ENCODE measurements at places on chromosomes 1 and 21. TPM values are rescaled to one million over a fixed set of nuclear protein-coding genes. Genes with fewer than 3 reads are reported as not detected.

DNA sequence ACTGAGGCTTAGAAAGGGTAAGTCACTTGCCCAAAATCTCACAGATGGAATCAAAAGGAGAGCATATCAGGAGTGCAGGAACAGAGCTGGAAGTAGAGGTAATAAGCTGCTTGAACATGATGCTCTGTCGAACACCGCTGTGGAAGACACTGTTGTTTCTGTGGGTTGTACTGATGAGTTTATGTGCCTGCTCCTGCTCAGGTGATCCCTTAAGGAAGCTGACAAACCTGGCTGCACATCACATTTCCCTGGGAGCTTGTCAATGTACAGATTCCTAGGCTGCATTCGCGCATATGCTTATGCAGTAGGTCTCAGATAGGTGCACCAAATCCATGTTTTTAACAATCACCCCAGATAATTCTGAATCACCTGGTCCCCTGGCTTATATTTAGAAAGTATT is 79.7 kb downstream of the ZNF326 start:
- no peak for DNase-seq

GRCh38 chr1:155976062-155976912 is 2.1 kb downstream of the ARHGEF2 start:
- peak; percentile 68 for DNase-seq

- DNase-seq, result no peak
Measured at GRCh38 chr1:226656201-226656600, 82.9 kb downstream of the ITPKB start.

DNA sequence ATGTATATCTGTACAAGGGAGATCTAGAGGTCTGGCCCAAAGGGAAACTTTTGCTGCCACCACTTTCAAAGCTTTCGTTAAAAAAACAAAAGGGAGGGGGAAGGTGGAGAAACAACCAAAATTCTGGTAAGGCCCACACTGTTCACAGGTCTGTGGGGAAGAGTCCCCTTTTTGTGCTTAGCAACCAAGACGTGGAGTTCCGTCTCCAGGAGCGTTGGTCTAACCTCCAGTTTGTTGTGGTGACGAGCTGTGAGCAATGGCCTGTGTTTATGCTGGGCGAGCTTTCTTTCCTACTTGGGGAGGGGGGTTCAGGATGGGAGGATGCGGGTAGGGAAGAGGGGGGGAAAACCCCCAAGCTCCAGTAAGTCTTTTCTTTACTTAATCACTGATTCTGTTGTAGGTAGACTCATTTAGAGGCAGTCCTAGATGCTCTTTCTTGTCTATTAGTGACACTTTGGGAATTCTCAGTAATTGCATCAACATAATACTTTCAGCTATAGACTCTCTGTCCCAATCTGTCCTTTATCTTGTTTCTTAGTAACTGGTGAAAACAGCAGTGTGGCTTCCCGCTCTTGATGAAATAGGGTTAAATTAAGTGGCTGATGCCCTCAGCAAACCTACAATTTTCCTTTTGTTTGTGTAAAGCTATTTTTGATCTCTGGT is 1.5 kb downstream of the HIPK1 start:
- peak; percentile 65 for DNase-seq

GRCh38 chr1:197618061-197618460 is 157.2 kb downstream of the DENND1B start:
- DNase-seq, result no peak

DNA sequence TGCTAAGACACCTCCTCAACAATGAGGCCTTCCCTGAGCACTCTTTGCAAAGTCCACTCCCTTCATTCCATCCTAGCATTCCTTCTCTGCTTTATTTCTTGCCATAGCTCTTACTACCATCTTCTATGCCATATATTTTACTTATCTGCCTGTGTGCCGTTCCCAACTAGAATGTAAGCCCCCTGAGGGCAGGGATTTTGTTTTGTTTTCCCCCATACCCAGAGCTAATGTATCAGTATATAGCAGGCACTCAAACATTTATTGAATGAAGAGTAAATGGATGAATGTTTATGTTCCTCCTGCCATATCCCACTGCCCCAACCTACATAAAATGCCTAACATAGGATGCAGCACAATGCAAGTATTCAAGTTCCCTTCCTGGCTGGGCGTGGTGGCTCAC is 14.9 kb upstream of the PPP1R15B start:
- no peak for DNase-seq

- no peak for DNase-seq
Measured at GRCh38 chr1:153441238-153441755, 19.2 kb downstream of the S100A7 start.

GRCh38 chr1:61047061-61047460 is 35.3 kb upstream of the NFIA start:
- no peak for DNase-seq

GRCh38 chr1:213989002-213989855 is 1.5 kb downstream of the PROX1 start:
- DNase-seq, result no peak

DNA sequence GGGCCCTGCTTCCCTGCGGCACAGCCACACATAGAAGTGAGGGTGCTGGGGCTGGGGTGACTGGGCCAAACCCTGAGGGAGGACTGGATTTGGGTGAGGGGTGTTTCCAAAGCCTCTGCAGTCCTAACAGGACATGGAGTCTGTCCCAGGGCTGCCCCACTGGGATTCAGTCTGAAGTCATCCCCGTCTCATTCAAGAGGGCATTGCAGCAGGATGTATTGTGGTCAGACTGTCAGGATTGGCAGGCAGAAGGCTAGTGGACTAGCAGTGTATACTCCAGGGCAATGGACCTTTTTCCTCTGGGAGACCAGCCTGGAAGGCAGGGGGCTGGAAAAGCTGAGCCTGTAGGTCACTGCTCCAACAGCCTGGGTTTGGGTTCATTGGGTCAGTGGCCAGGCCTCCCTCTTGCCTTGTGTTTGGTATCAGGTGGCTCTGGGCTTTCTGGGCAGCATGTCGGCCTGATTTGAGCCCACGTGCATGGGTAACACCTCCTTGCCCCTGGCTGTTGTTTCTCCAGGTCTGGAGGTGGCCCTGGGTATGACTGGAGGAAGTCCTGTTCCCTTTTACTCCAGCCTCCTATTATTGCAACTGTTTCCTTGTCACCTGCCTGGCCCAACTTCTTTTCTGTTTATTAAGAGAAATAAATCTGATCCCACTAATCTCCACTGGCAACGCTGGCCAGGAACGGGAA is 41.0 kb upstream of the SYNC start:
- peak; percentile 47 for DNase-seq

DNA sequence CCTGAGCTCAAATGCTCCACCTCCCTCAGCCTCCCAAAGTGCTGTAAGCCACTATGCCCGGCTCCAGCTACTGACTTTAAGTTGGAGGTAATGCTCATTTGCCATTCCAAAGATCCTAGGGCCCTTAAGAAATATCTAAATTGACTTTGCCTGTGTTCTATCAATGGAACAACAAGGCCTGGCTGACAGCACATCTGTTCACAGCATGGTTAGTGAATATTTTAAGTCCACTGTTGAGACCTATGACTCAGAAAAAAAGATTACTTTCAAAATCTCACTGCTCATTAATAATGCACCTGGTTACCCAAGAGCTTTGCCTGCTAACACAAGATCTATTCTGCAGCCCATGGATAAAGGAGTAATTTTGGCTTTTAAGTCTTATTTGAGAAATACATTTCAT is 3.5 kb upstream of the SSX2IP start:
- DNase-seq, result peak; percentile 15

- no peak for DNase-seq
Measured at GRCh38 chr1:70382682-70383081, 28.2 kb upstream of the ANKRD13C start.

GRCh38 chr1:67811781-67812180 is 21.5 kb downstream of the GNG12 start:
- no peak for DNase-seq

DNA sequence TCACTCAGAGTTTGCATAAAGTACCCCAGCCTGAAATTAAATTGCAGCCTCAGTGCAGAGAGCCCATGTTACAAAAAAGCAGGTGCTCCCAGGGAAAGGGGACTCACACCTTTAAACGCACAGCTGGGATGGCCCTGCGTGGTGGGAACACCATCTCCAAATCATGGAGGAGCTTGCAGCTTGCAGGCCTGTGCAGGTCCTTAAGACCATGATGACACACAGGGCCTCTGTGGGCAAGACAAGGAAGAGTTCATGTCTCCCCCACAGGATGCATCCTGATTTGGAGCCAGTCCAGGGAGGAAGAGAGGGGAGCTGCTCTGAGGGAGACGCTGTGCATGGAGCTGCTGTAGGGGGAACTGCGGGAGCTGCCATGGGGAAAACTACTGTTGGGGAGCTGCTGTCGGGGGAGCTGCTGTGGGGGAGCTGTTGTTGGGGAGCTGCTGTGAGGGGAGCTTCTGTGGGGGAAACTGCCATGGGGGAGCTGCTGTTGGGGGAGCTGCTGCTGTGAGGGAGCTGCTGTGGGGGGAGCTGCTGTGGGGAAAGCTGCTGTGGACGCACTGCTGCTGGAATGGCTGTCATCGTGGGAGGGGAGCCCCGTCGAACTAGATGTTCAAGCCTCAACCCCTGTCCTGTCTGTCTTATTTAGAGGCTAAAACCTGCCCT is 113.9 kb downstream of the MATN1 start:
- no peak for DNase-seq

DNA sequence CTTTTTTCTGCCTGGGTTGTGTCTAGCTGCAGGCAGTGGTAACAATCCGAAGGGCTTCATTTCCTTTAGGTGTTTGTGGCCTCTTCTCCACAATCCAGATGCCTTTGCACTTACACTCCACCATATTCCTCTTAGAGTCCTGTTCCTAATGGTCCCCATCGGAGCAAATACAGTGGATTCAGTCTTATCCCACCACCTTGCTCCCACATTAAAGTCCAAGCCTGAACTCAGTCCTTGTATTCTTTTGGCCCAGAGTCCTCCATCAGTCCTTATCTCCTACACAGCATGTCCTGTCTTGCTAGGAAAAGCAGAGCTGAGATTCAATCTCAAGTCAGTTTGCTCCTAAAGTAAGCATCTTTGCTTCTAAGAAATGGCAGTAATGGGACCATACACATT is 8.8 kb downstream of the CYP2J2 start:
- DNase-seq, result no peak

DNA sequence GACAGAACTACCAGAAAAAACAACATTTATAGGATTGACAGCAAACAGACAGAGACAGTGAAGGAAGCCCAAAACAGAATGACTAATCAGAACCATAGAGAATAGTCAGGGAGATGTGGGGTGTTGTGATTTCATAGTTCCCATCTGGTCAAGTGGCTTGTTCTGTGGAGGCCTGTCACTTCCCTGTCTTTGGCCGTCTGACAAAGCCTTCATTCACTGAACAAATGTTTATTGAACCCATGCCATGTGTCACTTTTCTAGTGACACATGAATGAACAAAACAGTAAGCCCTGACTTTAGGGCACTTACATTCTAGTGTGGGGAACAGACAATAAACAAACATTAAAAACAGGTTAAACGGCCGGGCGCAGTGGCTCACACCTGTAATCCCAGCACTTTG is 3.2 kb upstream of the SRRM1 start:
- peak; percentile 13 for DNase-seq

DNA sequence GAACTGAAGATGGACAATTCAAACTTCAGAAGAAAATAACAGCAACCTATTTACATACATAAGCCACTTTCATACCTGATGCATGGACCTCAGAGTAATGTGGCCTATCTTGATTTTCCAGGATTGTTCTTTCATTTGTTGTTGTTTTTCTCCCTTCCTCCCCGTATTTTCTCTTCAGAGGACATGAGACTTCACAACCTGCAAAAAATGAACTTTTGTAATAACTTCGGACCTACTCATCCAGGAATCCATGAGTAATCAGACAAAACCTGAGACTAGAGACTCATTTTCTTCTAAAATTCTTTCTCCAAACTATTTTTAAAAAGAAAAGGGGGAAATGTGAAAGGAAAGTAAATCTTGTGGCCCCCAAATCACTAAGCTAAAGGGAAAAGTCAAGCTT is 17.6 kb upstream of the PLA2G5 start:
- DNase-seq, result no peak

DNA sequence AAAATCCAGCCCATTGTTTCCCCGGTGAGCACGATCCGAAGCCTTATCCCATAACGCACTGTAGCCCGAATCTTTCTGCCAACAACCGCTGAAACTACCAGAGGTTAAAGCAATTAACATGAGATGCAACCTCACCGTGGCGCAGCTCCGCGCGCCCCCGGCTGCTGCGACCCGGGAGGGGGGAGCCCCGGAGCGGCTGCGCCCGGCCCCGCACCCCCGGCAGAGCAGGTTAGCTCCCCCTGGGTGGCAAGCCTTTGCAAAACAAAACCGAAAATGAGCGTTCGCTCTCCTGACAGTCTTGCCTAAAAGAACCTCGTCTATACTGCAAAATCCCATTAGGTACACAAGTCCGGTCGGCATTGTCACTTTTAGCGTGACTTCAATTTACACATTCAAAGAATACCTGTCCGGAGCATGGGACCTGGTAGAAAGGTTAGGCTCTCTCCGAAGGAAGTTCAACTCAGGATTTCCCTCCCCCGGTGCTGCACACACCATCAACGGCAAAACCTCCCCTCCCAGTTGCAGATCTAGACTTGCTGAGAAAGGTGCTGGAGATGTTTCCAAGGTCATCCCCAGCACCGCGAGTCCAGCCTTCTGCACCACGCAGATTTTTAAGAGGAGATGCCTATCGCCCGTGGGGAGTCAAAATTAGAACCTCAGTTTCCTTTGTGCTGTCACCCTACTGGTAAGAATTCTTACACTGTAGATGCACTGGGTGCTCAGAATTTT is 107.5 kb downstream of the ZNF281 start:
- peak; percentile 9 for DNase-seq

DNA sequence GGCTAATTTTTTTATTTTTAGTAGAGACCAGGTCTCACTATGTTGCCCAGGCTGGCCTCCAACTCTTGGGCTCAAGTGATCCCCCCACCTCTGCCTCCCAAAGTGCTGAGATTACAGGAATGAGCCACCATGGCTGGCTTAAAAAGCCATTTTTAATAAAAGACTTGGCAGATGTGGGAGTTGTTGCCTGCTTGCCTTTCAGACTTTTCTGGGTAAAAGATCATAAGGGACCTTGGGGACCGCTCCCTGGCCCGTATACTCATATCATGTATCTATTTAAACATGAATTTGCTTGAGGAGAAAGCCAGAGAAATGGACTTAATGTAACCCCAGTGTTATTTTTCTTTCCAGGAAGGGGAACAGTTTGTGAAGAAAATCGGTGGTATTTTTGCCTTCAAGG is 23.4 kb upstream of the PODN start:
- no peak for DNase-seq

- no peak for DNase-seq
Measured at GRCh38 chr1:94753171-94753972, 66.8 kb upstream of the SLC44A3 start.

- no peak for DNase-seq
Measured at GRCh38 chr1:154880671-154881070, 10.6 kb upstream of the KCNN3 start.

GRCh38 chr1:70315782-70316181 is 38.7 kb downstream of the ANKRD13C start:
- no peak for DNase-seq

GRCh38 chr1:15002325-15002724 is 151.2 kb upstream of the TMEM51 start:
- DNase-seq, result no peak

- DNase-seq, result peak; percentile 19
Measured at GRCh38 chr1:201561601-201562000, 22.7 kb downstream of the NAV1 start.

C1orf122 gene
- total RNA-seq, result 70.7 TPM

UQCRH gene
- total RNA-seq, result 1,071 TPM

PDE9A gene
- total RNA-seq, result 0.02 TPM

RPS8 gene
- 2,959 TPM for total RNA-seq

PGLYRP4 gene
- total RNA-seq, result not detected

CYP4Z1 gene
- not detected for total RNA-seq
